ENCODE measurements at places on chromosomes 6 and 20. TPM values are rescaled to one million over a fixed set of nuclear protein-coding genes. Genes with fewer than 3 reads are reported as not detected.

The MAD2L1BP gene
- 43.1 TPM for polyA plus RNA-seq

The HFE gene
- 1.2 TPM for polyA plus RNA-seq

- no peaks in the 10 kb centered on the region for H3K27me3 ChIP-seq
- H3K4me3 ChIP-seq: no peak overlapping the region
- H3K27ac ChIP-seq: no peak overlapping the region
- no peaks in the 10 kb centered on the region for H3K4me1 ChIP-seq
- no peaks in the 10 kb centered on the region for H3K36me3 ChIP-seq
These were observed 14.3 kb upstream of the SIRT5 start for GRCh38 chr6:13559968-13560650.

DNA sequence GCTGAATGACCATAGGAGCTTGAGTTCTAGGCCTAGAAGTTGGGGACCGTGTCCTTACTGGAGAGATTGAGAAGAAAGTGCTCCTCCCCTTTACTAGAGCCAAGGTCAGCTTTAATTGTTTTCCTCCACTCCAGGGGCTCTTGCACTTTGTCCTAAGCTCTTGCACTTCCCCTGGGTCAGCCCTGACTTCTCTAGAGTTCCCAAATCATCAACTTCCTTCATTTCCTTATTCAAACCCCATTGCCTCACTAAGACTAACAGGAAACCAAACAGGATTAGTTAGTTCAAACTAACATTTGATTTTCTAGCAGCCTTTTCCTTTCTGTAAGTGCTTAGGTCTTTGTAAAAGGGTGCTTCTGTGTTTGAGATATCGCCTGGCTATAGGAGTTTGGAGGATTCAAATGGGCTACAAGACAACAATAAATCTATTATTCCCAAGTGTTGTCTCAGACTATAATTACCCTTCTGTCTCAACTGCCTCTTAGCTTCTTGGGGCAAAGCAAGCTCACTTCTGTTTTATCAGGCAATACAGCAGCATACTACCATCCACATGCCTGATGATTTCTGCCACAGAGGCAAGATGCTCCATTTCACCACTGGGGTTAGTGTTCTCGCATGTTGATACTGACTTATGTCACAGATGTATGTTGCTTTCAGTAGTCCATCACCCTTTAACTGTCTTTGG is 12.8 kb upstream of the DTNBP1 start:
- no peaks in the 10 kb centered on the region for H3K27me3 ChIP-seq
- H3K4me3 ChIP-seq: no peak overlapping the region
- H3K36me3 ChIP-seq: no peaks in the 10 kb centered on the region
- no peak for DNase-seq
- H3K27ac ChIP-seq: peak overlapping the region; percentile 65
- peaks cover 38% of the 10 kb centered on the region for H3K4me1 ChIP-seq

- no peaks in the 10 kb centered on the region for H3K27me3 ChIP-seq
- no peak overlapping the region for H3K4me3 ChIP-seq
- H3K27ac ChIP-seq: no peak overlapping the region
- H3K4me1 ChIP-seq: no peaks in the 10 kb centered on the region
- DNase-seq: no peak
These were observed 16.9 kb upstream of the IL17F start for GRCh38 chr6:52261229-52261628.

- no peaks in the 10 kb centered on the region for H3K27me3 ChIP-seq
- no peak for DNase-seq
- no peak overlapping the region for H3K4me3 ChIP-seq
- H3K27ac ChIP-seq: peak overlapping the region; percentile 34
- peaks cover 6% of the 10 kb centered on the region for H3K4me1 ChIP-seq
These were observed 2.9 kb downstream of the NKAIN2 start for GRCh38 chr6:123806561-123806960.

DNA sequence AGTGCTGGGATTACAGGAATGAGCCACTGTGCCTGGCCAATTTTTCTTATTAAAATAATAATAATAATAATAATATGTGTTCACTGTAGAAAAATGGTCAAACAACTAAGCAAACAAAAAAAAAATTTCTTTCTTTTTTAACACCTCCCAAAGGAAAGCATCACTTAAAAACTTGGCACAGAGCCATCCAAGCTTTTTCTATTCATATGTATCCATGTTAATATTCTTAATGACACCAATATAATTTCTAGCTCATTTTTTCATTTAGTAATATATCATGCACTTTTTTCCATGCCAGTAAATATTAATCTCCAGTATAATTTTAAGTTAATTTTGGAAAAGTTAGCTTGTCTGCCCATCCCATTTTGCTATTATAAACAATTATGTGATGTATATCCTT is 101.8 kb downstream of the MBOAT1 start:
- H3K27me3 ChIP-seq: no peaks in the 10 kb centered on the region
- H3K36me3 ChIP-seq: no peaks in the 10 kb centered on the region
- H3K4me3 ChIP-seq: no peak overlapping the region
- no peak for DNase-seq
- H3K27ac ChIP-seq: no peak overlapping the region
- H3K4me1 ChIP-seq: no peaks in the 10 kb centered on the region

- no peak overlapping the region for H3K4me3 ChIP-seq
- H3K4me1 ChIP-seq: no peaks in the 10 kb centered on the region
- no peaks in the 10 kb centered on the region for H3K36me3 ChIP-seq
These were observed 212.5 kb upstream of the SNX9 start for GRCh38 chr6:157610451-157610999.

- no peak overlapping the region for H3K4me3 ChIP-seq
- H3K4me1 ChIP-seq: no peaks in the 10 kb centered on the region
- no peaks in the 10 kb centered on the region for H3K36me3 ChIP-seq
- H3K27ac ChIP-seq: no peak overlapping the region
- peak; percentile 28 for DNase-seq
These were observed 27.1 kb downstream of the COL20A1 start for GRCh38 chr20:63320041-63320511.
